ENCODE measurements at places on chromosomes 12 and 14.

DNA sequence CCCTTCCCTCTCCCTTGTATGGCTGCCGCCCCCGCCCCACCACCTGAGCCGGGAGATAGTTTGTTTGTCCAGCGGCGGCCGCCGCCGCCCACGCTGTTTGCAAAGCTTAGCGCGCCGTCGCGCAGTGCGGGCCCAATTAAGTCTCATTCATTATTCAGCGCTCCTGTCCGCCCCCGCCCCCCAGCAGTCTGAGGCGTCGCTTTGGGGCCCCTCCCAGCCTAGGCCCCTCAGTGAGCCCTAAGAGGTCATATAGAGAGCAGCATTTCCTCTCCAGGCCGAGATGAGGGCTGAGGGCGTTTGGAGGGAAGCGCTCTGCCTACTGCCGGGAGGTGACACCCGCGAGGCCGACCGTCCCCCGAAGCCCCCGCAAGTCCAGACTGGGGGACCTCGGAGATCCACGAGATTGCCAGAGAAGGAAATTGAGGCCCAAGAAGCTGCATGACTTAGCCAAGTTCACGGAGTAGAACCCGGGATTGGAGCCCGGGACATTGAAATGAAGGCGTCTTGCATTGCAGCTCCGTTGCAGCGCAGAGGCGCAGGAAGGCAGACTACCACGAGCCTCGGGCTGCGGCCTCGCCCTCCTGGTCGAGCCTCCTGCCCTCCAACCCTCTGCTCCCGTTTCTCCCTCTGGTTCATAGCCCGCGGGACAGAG is at the start of gene DNAJC22:
Gene DNAJC22 (plus strand): TSS at position 230 of the 652 bp plus-strand sequence. CDS start 1,985 bp downstream, outside the sequence.
- no peak for DNase-seq

- no peak for DNase-seq
These were observed 43.6 kb downstream of the AMN start for GRCh38 chr14:102965971-102966655.

DNA sequence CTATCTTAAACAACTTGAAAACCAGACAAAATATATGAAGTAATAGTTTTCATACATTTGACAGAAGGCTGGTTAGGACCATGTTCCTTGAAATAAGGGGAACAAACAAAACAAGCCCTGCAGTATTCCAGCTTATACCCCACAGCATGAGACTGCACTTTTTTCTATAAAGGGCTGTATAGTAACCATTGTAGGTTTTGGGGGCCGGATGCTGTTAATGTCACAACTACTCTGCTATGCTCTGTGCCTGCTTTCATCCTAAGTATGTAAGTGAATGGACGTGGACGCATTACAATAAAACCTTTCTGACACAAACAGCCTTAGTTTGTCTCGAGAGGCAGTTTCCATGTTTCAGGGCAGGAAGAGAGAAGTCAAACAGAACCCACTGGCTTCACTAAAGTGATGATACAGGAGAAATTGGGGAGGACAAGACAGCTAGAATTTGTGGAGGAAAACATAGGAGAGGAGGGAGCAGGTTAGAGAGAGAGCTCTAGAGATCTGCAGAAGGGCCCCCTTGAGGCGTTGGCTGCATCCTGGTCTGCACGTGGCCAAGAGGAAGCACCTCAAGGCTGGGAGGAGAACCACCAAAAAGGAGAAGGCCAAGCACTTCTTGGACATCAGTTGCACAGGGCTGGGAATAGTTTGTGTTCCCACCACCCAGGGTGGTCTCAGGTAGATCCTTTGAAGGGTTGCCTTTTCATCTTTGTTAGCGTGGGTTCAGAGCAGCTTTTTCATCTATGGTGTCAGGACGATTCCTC is 63.7 kb downstream of the TRAF3 start:
- DNase-seq: no peak

DNA sequence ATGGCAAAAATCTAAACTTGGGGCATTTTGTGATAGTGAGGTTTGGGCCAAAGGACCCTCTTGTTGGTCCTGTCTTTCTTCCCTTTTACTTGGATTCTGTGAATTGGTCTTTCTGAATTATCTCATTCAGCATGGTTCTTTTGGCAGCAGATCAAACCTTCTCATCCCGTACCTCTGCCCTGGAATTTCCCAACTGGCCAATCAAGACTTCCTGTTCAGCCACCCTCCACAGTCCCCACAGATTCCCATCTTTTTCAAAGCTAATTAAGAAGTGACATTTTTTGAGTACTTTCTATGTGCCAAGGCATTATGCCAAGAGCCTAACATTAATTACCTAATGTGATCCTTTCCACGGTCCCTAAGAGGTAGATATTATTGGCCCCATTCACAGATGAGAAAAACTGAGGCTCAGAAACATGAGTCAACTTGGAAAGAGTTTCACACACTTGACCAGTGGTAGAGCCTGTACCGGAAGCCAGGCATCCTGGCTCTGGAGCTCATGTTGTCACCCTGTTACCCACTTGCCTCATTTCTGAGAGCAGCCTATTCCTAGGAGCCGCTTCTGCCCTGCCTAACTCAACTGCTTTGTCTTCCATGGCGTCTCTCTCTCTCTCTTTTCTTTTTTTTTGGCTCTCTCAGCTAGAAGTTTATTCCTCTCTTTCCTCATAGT is 135.9 kb downstream of the C12orf75 start:
- DNase-seq: no peak

- DNase-seq: no peak
These were observed 15.0 kb upstream of the TMTC2 start for GRCh38 chr12:82671673-82672195.

- DNase-seq: no peak
These were observed 51.4 kb downstream of the CYP46A1 start for GRCh38 chr14:99735189-99736135.

DNA sequence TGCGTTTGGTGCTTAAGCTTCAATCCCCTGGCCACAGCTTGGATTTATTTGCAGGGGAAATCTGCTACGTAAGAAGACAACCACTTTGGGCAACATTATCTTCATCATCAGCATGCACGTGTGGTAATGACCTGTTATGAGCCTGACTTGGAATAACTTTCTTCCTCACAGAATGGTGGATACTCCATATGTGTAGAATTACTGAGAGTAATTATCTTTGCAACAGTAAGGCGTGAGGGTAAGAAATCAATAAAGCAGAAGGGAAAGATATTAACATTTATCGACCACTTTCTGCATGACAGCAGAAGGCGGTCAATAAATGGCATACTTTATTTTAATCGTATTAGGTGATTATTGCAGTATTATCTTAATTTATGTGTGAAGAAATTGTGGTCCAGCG is 152.7 kb downstream of the RGS6 start:
- DNase-seq: no peak

- no peak for DNase-seq
These were observed 260.6 kb upstream of the GARIN6 start for GRCh38 chr12:99386907-99387306.

DNA sequence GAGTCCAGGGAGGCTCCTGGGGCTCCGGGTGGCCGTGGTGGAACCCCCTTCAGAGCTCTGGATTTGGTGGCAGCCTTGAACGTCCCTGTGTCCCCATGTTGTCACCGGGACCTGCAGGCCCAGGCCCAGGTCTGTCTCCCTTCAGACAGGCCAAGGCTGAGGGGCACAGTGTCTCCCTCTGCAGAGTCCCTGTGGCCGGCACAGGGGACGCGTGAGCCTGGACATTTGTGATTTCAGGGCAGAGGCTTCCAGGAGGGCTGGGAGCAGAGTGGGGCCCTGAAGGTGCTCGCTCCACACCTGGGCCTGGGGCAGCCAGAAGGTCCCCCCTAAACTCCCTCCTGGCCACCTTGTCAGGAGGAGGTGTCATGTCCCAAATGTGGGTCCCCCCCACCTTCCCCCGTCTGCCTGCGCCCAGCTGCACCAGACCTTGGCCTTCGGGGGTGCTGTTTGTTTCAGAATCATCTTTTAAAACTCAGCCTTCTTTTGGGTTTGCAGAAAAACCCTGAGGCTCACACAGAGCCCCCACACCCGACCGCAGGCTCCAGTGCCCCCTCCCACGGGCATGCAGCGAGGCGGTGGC is 47.6 kb downstream of the KIF26A start:
- no peak for DNase-seq

Measured in activated naive CD4-positive, alpha-beta T cell (primary cell).